ENCODE measurements at places on chromosomes 6 and 20.

DNA sequence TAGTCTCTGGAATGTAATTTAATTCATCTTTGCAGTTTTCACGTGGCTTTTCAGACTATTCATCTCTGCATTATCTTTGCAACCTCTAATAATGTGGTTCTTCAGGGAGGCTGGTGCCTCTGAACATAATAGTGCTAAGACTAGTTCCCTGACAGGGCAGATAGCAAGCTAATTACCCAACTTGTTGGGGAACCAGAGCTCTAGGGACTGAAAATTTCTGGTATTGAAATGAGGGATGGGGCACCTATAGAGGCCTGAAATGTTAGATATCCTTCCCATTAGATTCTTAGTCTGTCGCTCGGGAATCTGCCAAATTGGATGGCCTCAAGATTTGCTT lies 693.6 kb upstream of the MAP3K7 start:
- DNase-seq, result no peak

- DNase-seq, result no peak
Measured at GRCh38 chr6:74167976-74168375, 472.0 kb downstream of the CD109 start.

GRCh38 chr6:106167096-106167814 lies 81.1 kb downstream of the PRDM1 start:
- no peak for DNase-seq

- no peak for DNase-seq
Measured at GRCh38 chr6:114564302-114564933, 221.6 kb upstream of the HS3ST5 start.

DNA sequence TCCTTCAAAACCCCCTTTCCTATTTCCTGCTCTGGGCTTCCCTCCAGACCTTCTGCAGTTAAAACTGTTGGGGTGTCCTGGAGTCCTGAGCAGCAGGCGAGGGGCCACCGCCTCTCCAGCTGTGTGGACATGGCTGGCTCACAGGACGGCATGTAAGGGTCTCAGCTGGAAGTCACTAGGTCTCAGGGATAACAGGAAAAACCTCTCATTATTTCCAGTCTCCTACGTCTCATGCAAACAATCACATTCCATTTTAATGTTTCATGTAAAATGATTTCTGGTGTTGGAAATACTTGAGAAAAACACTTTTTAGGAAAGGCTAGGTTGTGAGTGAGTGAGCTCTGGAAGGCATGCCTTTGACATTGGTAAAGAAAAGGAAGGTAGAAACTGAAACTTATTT lies 158.7 kb downstream of the SCML4 start:
- DNase-seq, result no peak

DNA sequence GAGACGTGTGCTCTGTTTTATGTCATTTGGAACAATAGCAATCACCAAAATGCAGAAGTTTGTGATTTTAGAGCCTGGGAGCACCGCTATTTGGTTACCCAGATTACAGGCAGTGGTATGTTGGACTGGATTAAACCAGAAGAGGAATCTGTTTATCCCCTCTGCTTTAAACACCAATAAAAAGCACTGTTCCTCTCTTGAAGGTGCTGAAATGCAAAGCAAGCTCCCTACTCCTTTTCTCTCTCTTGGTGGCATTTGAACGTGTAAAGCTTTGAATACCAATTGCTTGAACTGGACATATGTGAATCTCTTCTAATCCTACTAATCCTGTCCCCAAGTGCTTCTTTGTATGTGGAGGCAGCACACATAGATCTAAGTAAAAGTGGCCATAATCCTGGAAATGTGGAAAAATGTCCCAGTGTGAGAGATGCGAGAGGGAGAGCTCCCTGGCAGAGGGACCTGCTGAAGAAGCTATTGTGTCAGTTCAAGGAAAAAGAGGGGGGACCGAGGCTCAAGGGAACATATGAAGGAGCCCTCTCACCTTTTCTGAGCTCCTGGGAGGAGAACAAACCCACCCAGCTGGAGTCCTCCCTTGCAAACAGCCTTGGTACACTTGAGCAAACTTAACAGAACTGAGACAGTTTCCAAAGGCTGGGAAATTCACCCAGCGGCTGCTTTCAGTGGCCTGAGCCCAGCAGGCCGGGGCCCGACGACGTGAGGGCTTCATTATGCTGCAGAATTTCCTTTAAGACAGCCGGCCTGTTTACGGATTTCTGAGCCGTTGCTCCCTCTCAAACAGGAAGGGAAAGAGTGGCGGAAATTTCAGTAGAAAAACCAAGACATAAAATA lies 18.8 kb upstream of the OLIG3 start:
- DNase-seq, result no peak

DNA sequence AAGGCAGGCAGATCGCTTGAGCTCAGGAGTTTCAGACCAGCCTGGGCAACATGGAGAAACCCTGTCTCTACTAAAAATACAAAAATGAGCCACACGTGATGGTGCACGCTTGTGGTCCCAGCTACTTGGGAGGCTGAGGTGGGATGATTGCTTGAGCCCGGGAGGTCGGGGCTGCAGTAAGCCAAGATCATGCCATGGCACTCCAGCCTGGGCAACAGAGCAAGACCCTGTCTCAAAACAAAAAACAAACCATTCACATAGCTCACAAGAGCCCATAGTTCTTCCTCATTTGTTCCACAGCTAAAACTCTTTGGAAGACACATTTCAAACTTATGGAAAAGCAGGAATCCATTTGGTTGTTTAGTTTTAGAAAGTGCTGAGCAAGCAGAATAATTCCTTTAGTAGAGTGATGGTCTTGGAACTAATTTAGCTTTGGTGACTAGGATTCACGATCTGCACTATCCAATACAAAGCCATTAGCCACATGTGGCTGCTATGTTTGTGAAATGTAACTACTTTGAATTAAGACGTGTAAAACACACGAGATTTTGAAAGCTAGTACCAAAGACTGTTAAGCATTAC lies 4.1 kb downstream of the ZNFX1 start:
- DNase-seq, result no peak

DNA sequence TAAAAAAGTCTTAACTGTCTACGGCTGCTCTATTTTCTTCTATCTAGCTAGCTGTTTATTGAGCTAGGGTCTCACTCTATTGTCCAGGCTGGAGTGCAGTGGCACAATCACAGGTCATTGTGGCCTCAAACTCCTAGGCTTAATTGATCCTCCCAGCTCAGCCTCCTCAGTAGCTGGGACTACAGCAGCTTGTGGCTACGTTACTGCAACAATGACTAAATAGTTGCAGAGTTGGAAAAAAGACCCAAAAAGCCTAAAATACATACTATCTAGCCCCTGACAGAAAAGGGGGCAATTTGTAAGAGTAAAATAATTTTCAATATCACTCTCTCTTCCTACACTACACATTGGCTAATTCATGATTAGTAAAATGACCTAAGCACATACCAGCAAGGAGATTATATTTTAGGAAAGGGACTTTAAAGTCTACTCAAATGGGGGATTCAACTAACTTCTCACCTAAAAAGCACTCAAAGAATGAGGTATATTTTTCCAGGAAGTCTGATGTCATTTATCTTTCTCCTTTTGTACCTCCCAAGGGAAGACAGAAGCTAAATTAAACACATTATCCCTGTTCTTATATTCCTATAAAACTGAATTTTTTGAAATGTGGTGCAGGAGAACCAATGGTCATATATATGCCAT lies 82.8 kb downstream of the ZMYND8 start:
- no peak for DNase-seq

DNA sequence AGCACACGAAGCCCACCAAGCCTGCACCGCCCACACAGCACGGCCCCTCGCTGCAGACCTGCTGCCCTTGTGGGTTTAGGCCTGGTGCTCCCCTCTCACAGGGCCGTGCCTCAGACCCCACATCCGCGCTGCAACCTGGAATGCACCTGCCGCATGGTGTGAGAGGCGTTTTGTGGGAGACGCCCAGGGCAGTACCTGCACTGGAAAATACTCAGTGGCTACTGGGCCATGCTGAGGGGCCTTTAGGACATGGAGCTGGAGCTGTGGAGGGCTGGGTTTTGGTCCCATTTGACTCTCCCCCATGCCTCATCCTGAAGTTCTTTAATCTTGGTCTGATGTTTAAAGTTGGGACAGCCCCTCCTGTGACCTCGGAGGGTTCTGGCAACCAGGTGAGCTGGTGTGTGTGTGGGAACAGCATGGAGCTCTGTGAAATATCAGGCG lies 116.3 kb downstream of the ERMARD start:
- no peak for DNase-seq

GRCh38 chr6:150068720-150069648 lies at the start of gene ULBP3:
TSS of gene ULBP3 (minus strand) at chr6:150069121. CDS start at chr6:150069066, 55 bp downstream.
- DNase-seq, result peak; percentile 91

- no peak for DNase-seq
Measured at GRCh38 chr6:116446399-116446798, 14.8 kb upstream of the CALHM6 start.

- no peak for DNase-seq
Measured at GRCh38 chr6:109579361-109579760, 96.3 kb upstream of the ZBTB24 start.

DNA sequence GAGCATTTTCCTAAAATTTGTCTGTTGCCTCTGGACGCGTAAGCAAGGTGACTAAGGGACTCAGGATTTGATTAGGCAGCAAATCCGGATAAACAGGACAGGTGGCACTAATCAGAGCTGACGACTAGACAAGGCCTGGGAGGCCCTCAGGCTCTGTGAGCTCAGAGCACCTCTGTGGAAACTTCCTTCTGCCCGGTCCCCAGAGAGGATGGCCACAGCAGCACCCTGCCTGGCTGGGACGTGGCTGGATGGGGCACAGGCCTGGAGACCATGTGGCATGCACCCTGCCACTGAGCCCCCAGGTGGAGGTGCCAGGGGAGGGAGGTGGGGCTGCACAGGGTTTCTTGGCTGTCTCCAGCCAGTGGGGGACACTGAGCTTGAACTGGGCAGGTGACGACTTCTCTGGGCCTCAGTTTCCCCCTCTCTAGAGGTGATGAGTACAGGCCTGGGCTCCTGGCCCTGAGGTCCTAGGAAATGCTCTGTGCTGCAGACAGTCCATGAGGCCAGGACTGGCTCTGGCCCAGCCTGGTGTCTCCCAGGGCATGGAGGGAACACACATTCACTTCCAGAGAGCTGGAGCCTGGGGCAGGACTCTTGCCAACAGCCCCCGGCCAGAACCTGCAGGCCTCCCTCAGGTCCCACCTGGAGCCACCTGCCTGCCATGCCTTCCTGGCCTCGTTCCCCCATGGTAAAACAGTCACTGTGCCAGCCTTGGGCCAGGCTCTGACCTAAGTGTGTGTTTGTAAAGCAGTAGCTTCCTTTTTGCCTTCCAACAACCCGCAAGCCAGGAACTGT lies 39.6 kb upstream of the STX16 start:
- no peak for DNase-seq

DNA sequence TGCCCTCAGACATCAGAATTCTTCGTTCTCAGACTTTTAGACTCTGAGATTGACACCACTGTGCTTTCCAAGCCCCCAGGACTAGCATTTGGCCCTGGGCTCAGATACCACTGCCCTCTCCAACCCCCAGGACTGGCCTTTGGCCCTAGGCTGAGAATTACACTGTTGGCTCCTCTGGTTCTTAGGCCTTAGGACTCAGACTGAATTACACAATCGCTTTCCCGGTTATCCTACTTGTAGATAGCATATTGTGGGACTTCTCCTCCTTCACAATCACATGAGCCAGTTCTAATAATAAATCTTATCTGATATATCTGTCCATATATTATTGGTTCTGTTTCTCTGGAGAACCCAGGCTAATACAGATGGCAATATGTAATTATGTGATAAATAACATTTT lies 1725.5 kb downstream of the GRIK2 start:
- no peak for DNase-seq

- DNase-seq, result no peak
Measured at GRCh38 chr6:161079566-161080262, 88.1 kb downstream of the MAP3K4 start.

DNA sequence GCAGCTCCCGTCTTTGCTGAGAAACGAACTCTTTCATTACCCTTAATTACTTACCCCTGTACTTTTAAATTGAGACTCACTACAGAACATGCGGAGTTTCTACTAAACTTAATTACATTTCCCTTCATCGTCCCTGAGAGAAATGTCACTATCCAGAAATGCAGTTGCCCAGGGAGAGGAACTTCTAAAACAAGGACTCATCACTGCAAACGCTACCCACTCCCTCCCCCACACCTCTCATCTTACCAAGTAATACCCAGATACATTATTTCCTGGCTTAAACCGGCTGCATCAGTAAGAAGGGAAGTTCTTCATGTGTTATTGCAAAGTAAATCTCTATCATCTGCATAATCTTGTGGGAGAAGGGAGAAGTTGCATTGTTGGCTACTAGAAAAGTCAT lies 138.3 kb downstream of the IPCEF1 start:
- DNase-seq, result no peak

Measured in fibroblast of the conjunctiva (primary cell).